ENCODE measurements at places on chromosomes 2 and 18. TPM values are rescaled to one million over a fixed set of nuclear protein-coding genes. Genes with fewer than 3 reads are reported as not detected.

The ASXL2 gene
- total RNA-seq: 14.7 TPM

The CD207 gene
- total RNA-seq: not detected

GRCh38 chr2:54158311-54158710 is 42.9 kb downstream of the ACYP2 start:
- H3K27ac ChIP-seq: no peak overlapping the region
- H3K36me3 ChIP-seq: no peaks in the 10 kb centered on the region

DNA sequence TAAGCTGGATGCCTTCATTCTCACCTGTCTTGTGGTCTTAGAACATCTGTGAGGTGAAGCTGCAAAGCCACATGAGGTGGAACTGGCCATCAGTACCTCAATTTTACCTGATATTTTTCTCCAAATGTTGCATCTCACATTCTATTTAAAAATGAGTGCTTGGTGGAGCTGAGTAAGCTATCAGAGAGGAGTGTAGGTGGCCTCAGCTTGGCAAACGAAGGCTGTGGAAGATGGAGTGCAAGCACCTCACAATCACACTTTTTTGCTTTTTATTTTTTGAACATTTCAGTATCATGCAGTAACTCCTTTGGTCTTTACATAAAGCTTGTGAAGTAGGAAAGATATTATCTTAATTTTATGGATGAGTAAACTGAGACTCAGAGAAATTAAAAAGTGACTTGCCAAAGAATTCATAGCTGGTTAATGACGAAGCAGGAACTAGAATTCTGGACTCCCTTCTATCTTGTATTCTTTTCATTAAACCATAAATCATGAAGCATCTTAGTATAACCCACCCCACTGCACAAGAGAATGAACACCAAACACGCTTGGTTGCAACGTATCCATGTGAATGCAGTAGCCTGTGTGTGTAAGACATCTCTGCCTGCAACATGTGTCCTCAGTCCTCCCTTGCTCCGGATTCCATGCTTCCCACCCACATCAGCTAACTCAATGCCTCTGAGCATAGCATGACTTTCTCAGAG is 27.2 kb downstream of the C2orf49 start:
- peaks cover 91% of the 10 kb centered on the region for H3K36me3 ChIP-seq
- no peaks in the 10 kb centered on the region for H3K4me1 ChIP-seq
- DNase-seq: no peak
- no peaks in the 10 kb centered on the region for H3K27me3 ChIP-seq
- H3K27ac ChIP-seq: peak overlapping the region; percentile 34
- H3K4me3 ChIP-seq: no peak overlapping the region

GRCh38 chr2:201201371-201201770 is 18.4 kb downstream of the CASP10 start:
- H3K27me3 ChIP-seq: no peaks in the 10 kb centered on the region
- no peak overlapping the region for H3K27ac ChIP-seq
- no peaks in the 10 kb centered on the region for H3K4me1 ChIP-seq

GRCh38 chr2:73971722-73972121 is 13.0 kb upstream of the TET3 start:
- no peaks in the 10 kb centered on the region for H3K4me1 ChIP-seq
- no peak overlapping the region for H3K4me3 ChIP-seq
- no peak overlapping the region for H3K27ac ChIP-seq

DNA sequence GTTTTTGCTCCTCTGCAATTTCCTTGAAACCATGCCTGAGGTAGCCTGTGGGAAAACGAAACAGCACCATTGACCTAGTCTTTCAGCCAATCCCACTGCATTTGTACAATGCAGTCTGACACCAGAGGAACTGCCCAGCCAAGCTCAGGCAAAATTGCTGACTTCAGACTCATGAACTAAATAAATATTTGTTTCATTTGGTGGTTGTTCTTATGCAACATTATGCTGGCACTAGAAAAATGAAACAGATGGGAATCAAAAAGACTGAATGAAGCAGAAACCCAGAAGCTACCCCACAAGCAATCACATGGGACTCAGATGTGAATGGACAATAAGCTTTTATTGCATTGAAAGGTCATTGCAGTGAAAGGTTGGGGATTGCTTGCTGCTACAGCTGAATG is 1.7 kb downstream of the NAT8 start:
- peak; percentile 69 for DNase-seq
- H3K36me3 ChIP-seq: no peaks in the 10 kb centered on the region
- no peak overlapping the region for H3K4me3 ChIP-seq
- no peaks in the 10 kb centered on the region for H3K4me1 ChIP-seq
- no peak overlapping the region for H3K27ac ChIP-seq

The NPAS2 gene
- total RNA-seq: 0.89 TPM

DNA sequence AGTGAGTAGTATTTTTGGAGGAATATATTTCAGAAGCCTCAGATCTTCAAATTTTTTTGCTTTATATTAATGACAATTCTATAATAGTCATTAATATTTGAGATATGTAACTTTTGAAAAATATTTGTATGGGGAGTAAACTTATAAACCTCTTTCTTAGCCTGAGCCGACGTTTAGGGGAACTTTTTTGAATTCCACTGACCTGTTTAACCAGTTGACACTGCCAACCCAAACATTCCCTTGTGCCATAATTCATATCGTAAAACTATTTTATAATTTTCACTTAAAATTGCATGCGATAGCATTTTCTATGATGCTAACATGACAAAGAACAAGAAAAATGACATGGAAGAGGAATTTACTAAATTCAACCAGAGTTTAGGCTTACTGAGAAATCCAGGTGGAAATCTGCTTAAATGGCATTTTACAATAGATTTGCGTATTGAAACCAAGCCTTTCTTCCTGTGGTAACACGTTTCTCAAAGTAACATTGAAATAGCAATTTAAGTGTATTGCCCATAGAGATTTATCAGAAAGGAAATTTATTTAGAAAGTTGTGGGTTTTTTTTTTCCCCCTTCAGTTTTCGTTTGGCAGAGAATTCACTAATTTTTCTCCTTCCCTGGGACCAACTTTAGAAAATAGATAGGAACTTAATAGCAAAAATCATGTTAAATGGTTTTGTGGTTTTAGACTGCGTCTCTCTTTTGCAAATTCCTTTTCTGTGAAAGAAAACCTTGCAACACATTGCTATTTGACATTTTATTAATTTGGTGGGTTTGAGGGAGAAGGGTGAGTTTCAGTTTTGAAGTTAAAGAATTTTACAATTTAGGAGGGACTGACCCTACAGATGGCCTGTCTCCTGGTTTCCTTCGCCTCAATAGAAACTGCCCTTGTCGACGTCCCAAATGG is 77.4 kb downstream of the TANC1 start:
- H3K36me3 ChIP-seq: no peaks in the 10 kb centered on the region
- H3K4me1 ChIP-seq: peaks cover 32% of the 10 kb centered on the region
- H3K4me3 ChIP-seq: no peak overlapping the region
- H3K27me3 ChIP-seq: no peaks in the 10 kb centered on the region

GRCh38 chr2:31877008-31877407 is 133.8 kb downstream of the MEMO1 start:
- no peaks in the 10 kb centered on the region for H3K36me3 ChIP-seq
- no peak overlapping the region for H3K4me3 ChIP-seq
- H3K4me1 ChIP-seq: peaks cover 7% of the 10 kb centered on the region

- no peaks in the 10 kb centered on the region for H3K27me3 ChIP-seq
- peaks cover 13% of the 10 kb centered on the region for H3K4me1 ChIP-seq
- H3K27ac ChIP-seq: no peak overlapping the region
- DNase-seq: no peak
These were observed 2.4 kb downstream of the FARP2 start for GRCh38 chr2:241358470-241358869.

DNA sequence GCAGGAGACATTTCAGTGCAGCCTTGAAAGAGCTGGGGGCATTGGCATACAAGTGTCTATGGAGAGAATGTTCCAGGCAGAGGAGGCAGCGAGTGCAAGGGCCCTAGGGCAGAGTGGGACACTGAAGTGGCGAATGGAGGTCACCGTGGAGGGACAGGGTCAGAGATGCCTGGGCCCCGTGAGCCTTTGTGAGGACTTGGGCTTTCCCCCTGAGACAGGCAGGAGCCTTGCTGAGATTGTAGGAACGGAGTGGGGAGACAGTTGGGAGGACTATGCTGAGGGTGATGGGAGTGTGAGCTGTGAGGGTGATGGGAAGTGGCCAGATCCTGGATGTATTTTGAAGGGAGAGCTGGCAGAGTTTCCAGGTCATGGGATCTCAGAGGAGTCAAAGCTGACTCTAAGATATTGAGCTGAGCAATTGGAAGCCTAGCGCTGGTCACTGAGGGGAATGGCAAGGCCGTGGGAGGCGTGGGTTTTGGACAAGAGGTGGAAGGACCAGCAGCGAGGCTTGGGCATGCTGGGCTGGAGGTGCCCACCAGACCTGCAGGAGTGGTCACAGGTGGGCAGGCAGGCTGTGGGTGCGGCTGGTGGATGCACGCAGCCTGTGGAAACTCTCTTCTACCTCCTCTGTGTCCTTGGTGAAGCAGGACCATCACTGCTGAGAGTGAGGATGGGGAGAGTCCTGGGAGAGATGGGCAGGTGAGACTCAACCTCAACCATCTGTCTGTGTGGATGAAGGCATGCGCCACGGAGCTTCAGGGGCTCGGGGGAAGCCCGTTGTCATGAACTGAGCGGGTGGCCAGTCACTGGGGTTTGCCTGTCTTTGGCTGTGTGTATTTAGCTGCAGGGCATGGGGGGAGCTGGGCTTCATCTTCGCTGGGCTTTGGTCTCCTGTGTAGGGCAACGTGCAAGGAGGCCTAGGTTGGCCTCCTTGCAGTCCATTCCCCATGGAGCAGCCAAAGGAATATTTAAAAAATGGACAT is 241.2 kb upstream of the HS6ST1 start:
- H3K27ac ChIP-seq: no peak overlapping the region
- DNase-seq: no peak
- H3K4me1 ChIP-seq: no peaks in the 10 kb centered on the region
- H3K36me3 ChIP-seq: no peaks in the 10 kb centered on the region

- H3K4me3 ChIP-seq: no peak overlapping the region
- peaks cover 13% of the 10 kb centered on the region for H3K4me1 ChIP-seq
- H3K27ac ChIP-seq: no peak overlapping the region
- no peaks in the 10 kb centered on the region for H3K27me3 ChIP-seq
These were observed 165.0 kb downstream of the ANTXR1 start for GRCh38 chr2:69177785-69178636.

- DNase-seq: no peak
- H3K4me1 ChIP-seq: no peaks in the 10 kb centered on the region
- H3K4me3 ChIP-seq: no peak overlapping the region
These were observed 119.7 kb downstream of the ACOXL start for GRCh38 chr2:110852051-110852450.

DNA sequence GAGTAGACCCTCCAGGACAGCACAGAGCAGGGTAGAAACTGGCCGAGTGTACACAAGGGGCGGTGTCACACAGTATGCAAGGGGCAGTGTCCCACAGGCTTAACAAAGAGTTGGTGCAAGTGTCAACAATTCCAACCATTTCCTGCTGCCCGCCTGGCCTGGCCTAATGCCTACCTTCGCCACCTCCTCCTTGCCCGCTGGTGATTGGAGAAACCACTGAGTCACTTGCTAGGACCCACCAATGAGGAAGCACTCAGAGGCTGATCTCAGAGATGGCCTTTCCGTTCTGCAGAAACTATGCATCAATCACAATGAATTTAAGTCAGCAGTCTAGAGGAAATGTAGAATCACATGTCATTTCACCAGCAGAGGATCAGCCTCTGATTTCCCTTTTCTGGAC is 263.3 kb upstream of the PKDCC start:
- H3K36me3 ChIP-seq: no peaks in the 10 kb centered on the region
- DNase-seq: no peak
- no peaks in the 10 kb centered on the region for H3K4me1 ChIP-seq
- H3K27ac ChIP-seq: no peak overlapping the region

- no peak overlapping the region for H3K27ac ChIP-seq
- peaks cover 2% of the 10 kb centered on the region for H3K4me1 ChIP-seq
- H3K36me3 ChIP-seq: no peaks in the 10 kb centered on the region
- peaks cover 9% of the 10 kb centered on the region for H3K27me3 ChIP-seq
- no peak overlapping the region for H3K4me3 ChIP-seq
These were observed 40.4 kb upstream of the ARHGEF4 start for GRCh38 chr2:130796290-130796689.

GRCh38 chr2:156769802-156770201 is 333.6 kb downstream of the GPD2 start:
- no peak for DNase-seq
- no peak overlapping the region for H3K4me3 ChIP-seq
- H3K27ac ChIP-seq: no peak overlapping the region

DNA sequence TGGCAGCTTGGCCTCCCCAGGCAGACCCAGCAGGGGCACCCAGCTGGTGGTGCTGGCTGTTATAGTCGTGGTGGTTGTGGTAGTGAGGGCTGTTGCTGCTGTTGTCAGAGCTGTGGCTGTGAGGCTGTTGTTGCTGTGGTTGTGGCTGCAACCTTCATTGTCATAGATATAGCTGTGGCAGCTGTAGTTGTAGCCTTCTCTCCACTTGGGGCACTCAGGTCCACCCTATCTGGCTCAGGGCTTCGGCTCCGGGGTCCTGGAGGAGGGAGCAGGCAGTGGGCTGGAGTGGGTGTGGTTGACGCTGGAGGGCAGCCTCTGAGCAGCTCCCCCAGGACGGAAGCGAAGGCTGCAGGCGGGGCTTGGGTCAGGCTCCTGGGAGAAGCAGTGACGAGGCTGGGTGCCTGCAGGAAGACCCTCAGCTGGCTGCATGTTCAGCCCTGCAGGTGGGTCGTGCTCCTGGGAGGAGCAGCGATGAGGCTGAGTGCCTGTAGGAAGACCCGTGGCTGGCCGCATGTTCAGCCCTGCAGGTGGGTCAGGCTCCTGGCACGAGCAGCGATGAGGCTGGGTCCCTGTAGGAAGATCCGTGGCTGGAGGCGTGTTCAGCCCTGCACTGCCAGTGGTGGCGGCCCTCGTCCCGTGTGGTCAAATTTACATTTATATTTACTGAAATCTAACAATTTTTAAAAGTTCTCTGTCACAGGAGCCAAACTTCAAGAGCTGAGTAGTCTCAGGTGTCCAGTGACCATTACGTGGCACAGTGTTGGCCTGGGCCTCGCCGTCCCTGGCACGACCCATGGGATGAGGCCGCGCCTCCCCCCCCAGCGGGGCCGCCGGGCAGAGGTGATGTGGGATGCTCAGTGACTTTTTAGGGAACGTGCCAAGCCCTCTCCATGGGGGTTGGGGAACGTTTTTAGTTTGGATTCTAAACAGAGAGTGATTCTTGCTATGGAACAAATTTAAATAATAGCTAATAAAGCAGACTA is 79.2 kb upstream of the PXDN start:
- no peaks in the 10 kb centered on the region for H3K36me3 ChIP-seq
- H3K4me1 ChIP-seq: peaks cover 4% of the 10 kb centered on the region
- no peak for DNase-seq
- peaks cover 2% of the 10 kb centered on the region for H3K27me3 ChIP-seq

DNA sequence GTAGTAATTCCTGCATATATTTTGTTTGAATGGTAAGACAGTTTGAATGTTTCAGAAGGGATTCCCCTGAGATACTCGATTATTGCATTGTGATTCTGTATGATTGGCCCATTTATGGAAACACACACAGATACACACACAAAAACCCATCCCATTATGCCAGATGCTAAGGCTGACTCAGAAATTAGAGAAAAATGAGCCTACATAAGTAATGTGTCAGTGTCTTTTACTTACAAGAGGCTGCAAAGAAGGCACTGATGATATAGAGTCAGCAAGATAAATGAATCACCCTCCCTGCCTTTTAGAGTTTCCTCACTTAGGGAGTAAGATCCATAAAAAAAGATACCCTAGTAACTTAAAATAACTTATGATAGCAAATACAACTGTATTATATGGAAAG is 1481.1 kb upstream of the ACVR2A start:
- no peak for DNase-seq
- H3K4me3 ChIP-seq: no peak overlapping the region
- H3K27ac ChIP-seq: no peak overlapping the region
- H3K4me1 ChIP-seq: no peaks in the 10 kb centered on the region
- H3K36me3 ChIP-seq: no peaks in the 10 kb centered on the region

The COLEC12 gene
- 61.1 TPM for total RNA-seq
